ENCODE measurements at places on chromosomes 5 and 9.

DNA sequence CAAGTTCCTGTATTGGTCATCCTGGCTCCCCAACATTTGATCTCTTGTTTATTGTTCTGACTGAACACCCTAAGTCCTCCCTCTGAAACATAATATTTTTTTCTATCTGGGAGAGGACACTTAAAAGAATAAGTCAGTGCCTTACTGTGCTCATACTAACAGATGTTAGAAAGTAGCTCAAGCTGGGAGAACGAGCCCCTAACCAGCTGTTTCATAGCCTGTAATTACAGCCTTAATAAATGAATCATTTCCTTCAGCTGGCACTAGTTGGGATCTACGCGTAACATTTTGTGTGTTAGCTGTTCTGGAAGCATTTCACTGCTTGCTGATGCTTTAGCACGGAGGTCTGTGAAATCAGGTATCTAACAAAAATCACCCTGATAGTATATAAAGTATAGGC, 345.9 kb upstream of the RIOK2 start:
- DNase-seq: no peak

DNA sequence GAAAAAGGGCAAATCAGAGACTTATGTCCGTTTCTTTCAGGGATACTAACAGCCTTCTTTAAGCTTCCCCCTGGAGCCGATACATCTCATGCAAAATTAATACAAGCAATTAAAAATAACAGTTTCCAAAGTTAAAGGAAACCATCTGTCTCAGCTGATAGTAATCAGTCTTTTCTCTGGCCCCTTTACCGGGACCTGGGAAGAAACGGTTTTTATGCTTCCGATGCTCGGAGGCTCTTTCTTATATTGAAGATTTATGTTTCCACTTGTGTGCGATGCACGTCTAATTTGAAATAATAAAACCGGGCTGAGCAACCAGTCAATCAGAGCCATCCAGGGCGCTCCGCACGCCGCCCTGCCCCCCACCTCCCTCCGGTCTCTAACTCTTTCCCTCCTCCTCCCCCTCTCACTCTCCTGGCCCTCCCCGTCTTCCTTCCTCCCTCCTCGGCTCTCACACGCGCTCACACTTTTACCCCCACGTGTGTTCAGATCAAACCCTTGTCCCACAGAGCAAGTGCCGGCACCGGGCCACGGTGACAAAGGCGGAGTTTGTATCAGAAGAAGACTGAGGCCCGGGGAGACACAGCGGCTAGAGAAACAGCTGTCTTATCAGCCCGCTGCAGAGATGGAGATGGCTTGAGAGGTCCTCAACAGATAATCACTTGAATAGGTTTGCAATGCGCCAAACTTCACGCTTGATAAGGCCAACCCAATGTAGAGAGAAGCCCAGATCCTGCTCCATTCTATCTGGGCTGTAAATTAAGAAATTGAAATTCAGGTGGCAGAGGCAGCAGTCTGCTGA, 5.1 kb upstream of the ELAVL2 start:
- DNase-seq: no peak

- DNase-seq: no peak
Observed at GRCh38 chr5:171313481-171314206, 4.6 kb downstream of the TLX3 start.

GRCh38 chr5:154315756-154316155, 125.2 kb downstream of the GALNT10 start:
- DNase-seq: no peak

- DNase-seq: no peak
Observed at GRCh38 chr5:129094924-129095899, 663 bp downstream of the ISOC1 start.

- DNase-seq: no peak
Observed at GRCh38 chr9:35002623-35003022, 13.1 kb downstream of the DNAJB5 start.

GRCh38 chr5:98722188-98722587, 51.3 kb upstream of the RGMB start:
- DNase-seq: no peak

- no peak for DNase-seq
Observed at GRCh38 chr5:43376496-43377140, 35.6 kb downstream of the CCL28 start.

Data from GM04504 (cell line).